ENCODE measurements at places on chromosomes 16 and 17. TPM values are rescaled to one million over a fixed set of nuclear protein-coding genes. Genes with fewer than 3 reads are reported as not detected.
A peak's percentile ranks its signal among the peaks of the same experiment; 100 is the strongest.

GRCh38 chr16:85316321-85316919 is 204.1 kb upstream of the CIBAR2 start:
- H3K27me3 ChIP-seq = no peaks in the 10 kb centered on the region
- H3K36me3 ChIP-seq = no peaks in the 10 kb centered on the region
- DNase-seq = peak; percentile 51
- H3K4me3 ChIP-seq = no peak overlapping the region
- H3K27ac ChIP-seq = no peak overlapping the region

GRCh38 chr16:77009453-77009852 is 181.5 kb upstream of the MON1B start:
- no peak for DNase-seq
- H3K4me3 ChIP-seq = no peak overlapping the region
- H3K27me3 ChIP-seq = no peaks in the 10 kb centered on the region
- H3K36me3 ChIP-seq = no peaks in the 10 kb centered on the region

- H3K4me3 ChIP-seq = no peak overlapping the region
- H3K4me1 ChIP-seq = no peaks in the 10 kb centered on the region
Measured at GRCh38 chr17:77321649-77322513, 181.1 kb downstream of the SEC14L1 start.

Gene HOXB8
- 0.31 TPM for total RNA-seq

Gene FAM171A2
- total RNA-seq = 1.1 TPM

- no peaks in the 10 kb centered on the region for H3K27me3 ChIP-seq
- H3K4me3 ChIP-seq = no peak overlapping the region
- H3K4me1 ChIP-seq = peaks cover 35% of the 10 kb centered on the region
- peak; percentile 87 for DNase-seq
- H3K36me3 ChIP-seq = peaks cover 2% of the 10 kb centered on the region
- no peak overlapping the region for H3K27ac ChIP-seq
Measured at GRCh38 chr16:2159175-2159838, 3.7 kb downstream of the TRAF7 start.

- H3K4me3 ChIP-seq = no peak overlapping the region
- H3K36me3 ChIP-seq = no peaks in the 10 kb centered on the region
- no peaks in the 10 kb centered on the region for H3K27me3 ChIP-seq
- DNase-seq = no peak
Measured at GRCh38 chr17:79203016-79203415, 128.4 kb downstream of the ENGASE start.
